ENCODE measurements at places on chromosomes 16 and 17. TPM values are rescaled to one million over a fixed set of nuclear protein-coding genes. Genes with fewer than 3 reads are reported as not detected.

The COX11 gene
- 68.6 TPM for polyA plus RNA-seq

The MARVELD3 gene
- polyA plus RNA-seq, result not detected

The SERPINF2 gene
- polyA plus RNA-seq, result not detected

The PRSS36 gene
- 1.4 TPM for polyA plus RNA-seq

The CLEC19A gene
- polyA plus RNA-seq, result not detected

The TOM1L1 gene
- not detected for polyA plus RNA-seq

The TMEM114 gene
- polyA plus RNA-seq, result not detected

The ARHGAP44 gene
- 0.14 TPM for polyA plus RNA-seq

The CTRB2 gene
- polyA plus RNA-seq, result not detected

The ATAD5 gene
- 1.5 TPM for polyA plus RNA-seq

The FAM20A gene
- polyA plus RNA-seq, result 0.11 TPM

The PMFBP1 gene
- 0.13 TPM for polyA plus RNA-seq

The GPR179 gene
- not detected for polyA plus RNA-seq

The THOC6 gene
- polyA plus RNA-seq, result 58.8 TPM

The CD300E gene
- polyA plus RNA-seq, result 0.06 TPM

The SHMT1 gene
- 35.7 TPM for polyA plus RNA-seq

The UBE2O gene
- polyA plus RNA-seq, result 14.4 TPM

The CLEC18A gene
- 0.08 TPM for polyA plus RNA-seq

The ABCC12 gene
- polyA plus RNA-seq, result not detected

The AOC3 gene
- polyA plus RNA-seq, result not detected

The EVI2B gene
- polyA plus RNA-seq, result 82.1 TPM

The TAF1C gene
- polyA plus RNA-seq, result 7.9 TPM

The MT1X gene
- polyA plus RNA-seq, result 201 TPM

The CA5A gene
- polyA plus RNA-seq, result not detected

The OXLD1 gene
- 98.3 TPM for polyA plus RNA-seq

The RNF43 gene
- 0.07 TPM for polyA plus RNA-seq

The PPM1E gene
- not detected for polyA plus RNA-seq

The GGT6 gene
- not detected for polyA plus RNA-seq

The TPPP3 gene
- polyA plus RNA-seq, result not detected

The CHST4 gene
- not detected for polyA plus RNA-seq

The SGF29 gene
- polyA plus RNA-seq, result 50.4 TPM

The ATP1B2 gene
- 0.57 TPM for polyA plus RNA-seq

The ABR gene
- 8.6 TPM for polyA plus RNA-seq

The WNT3 gene
- not detected for polyA plus RNA-seq

The KRT32 gene
- polyA plus RNA-seq, result not detected

The CCL4L2 gene
- 58.5 TPM for polyA plus RNA-seq

The GGA2 gene
- polyA plus RNA-seq, result 56.7 TPM

The ZSCAN10 gene
- not detected for polyA plus RNA-seq

The PRR29 gene
- 4.6 TPM for polyA plus RNA-seq

The PHKG2 gene
- 39.7 TPM for polyA plus RNA-seq

The CCR7 gene
- polyA plus RNA-seq, result 897 TPM

The REXO5 gene
- 0.51 TPM for polyA plus RNA-seq

The TBC1D3E gene
- not detected for polyA plus RNA-seq

The EME1 gene
- 0.38 TPM for polyA plus RNA-seq

The RSPRY1 gene
- polyA plus RNA-seq, result 34.6 TPM

The IGSF6 gene
- 0.22 TPM for polyA plus RNA-seq

The RUNDC3A gene
- polyA plus RNA-seq, result not detected

The CA7 gene
- not detected for polyA plus RNA-seq

The STX1B gene
- polyA plus RNA-seq, result 0.07 TPM

The SOST gene
- polyA plus RNA-seq, result not detected
